ENCODE measurements at places on chromosomes 2 and 18.

DNA sequence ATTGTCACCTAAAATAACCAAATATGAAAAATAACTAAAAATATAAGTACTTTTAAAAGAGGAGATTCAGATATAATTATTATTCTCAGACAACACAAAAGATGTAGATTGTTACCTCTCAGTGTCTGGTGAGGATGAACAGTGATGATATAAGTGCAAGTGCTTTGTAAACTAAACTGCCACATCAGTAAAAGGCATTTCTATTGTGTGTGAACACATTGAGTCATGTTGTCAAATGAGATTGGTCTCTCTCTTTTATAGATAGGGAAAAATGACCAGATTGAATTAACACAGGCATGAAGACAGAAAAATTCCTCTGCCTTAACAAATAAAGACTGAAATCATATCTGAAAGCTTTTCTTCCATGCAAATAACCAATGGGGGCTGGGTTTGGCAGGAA is 182.4 kb upstream of the TMEFF2 start:
- no peak for DNase-seq

GRCh38 chr18:55983433-55983832 is 395.4 kb upstream of the TCF4 start:
- no peak for DNase-seq

- no peak for DNase-seq
Measured at GRCh38 chr2:236705295-236706105, 135.9 kb downstream of the ACKR3 start.

- no peak for DNase-seq
Measured at GRCh38 chr2:9263428-9263827, 56.8 kb downstream of the ASAP2 start.

DNA sequence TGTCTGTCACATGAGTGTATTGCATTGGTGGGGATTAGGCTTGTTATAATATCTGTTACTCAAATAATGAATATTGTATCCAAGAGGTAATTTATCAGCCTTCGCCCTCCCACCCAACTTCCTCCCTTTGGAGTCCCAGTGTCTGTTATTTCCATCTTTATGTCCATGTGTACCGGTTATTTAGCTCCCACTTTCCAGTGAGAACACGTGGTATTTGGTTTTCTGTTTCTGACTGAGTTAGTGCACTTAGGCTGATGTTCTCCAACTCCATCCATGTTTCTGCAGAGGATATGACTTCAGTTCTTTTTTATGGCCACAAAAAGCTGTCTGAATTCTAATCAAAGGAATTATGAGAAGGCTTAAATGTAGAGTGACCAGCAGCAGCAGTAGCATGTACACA is 104.0 kb upstream of the ARHGAP28 start:
- DNase-seq = no peak

DNA sequence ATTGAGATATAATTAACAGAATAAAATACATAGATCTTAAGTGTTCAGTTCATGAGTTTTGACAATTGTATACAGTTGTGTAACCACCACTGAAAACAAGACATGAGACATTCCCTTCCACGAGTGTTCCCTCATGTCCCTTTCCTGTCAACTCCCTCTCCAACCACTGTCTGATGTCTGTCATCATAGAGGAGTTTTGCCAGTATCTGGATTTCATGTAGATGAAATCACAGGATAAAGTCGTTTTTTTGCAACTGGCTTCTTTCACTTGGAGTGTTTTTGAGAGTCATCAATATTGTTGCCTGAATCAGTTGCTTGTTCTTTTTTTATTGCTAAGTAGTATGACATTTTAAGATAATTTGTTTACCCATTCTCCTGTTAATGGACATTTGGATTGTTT is 52.7 kb downstream of the RBMS1 start:
- DNase-seq = no peak

GRCh38 chr2:20222769-20223406 is 2.0 kb downstream of the SDC1 start:
- DNase-seq = no peak

DNA sequence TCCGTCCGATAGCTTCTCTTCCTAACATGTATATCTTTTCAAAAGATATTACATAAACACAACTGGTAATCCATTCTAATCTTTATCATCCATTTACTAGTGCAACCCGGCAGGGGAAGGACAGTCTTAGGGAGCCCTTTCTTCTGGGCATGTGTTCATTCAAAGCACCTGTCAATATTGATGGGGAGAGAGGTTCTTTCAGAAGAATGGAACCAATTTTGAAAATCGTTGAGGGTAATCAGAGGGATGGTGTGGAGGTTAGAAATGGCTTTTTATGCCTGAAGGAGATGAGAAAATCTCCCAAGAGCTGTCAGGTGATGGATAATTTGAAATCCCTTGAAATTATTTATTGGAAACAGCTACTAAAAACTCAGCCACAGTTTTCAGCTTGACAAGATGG is 561.9 kb upstream of the DCC start:
- no peak for DNase-seq

GRCh38 chr2:211396815-211397214 is 840.4 kb downstream of the CPS1 start:
- DNase-seq = no peak

GRCh38 chr2:69645031-69645431 is 1.5 kb upstream of the AAK1 start:
- DNase-seq = peak; percentile 12

DNA sequence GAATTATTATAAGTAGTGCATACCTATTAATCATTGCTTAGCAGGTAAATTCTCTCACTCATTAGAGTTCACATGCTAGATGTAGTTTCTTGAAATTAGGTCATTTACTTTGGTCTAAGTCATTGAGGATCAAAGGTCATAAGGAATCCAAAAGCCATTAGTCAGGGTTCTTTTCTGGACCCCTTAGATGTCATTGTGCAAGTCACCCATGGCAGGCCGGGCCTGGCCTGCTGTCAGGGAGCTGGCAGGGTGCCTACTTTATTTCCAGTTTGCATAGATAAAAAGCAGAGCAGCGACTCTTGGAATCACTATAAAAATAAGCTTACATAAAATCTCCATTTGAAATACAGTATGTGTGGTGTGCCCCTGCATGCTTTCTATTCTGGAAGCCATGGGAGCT is 91.3 kb downstream of the MEIS1 start:
- no peak for DNase-seq

GRCh38 chr18:34626404-34627136 is 83.5 kb upstream of the DTNA start:
- no peak for DNase-seq

GRCh38 chr2:187971893-187972292 is 319.8 kb upstream of the GULP1 start:
- DNase-seq = no peak

DNA sequence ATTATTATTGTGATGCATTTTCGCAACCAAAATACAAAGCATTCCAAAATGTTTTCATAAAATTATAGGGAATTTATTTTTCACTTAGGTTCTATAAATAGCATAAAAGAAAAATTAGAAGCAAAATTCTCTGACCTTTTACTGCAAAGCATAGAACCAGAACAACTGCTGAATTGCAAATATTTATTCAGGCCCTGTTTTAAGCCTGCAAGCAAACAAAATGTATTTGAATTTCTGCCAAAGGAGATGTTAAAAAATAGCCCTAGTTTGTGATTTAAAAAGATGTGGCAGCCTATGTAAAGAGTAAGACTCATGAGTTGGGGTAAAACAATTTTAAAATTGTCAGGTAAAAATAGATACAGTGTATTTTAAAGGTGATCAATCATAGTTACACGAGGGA is 138.1 kb downstream of the KCNJ3 start:
- no peak for DNase-seq

GRCh38 chr18:12001421-12001820 is 20.1 kb downstream of the IMPA2 start:
- no peak for DNase-seq

DNA sequence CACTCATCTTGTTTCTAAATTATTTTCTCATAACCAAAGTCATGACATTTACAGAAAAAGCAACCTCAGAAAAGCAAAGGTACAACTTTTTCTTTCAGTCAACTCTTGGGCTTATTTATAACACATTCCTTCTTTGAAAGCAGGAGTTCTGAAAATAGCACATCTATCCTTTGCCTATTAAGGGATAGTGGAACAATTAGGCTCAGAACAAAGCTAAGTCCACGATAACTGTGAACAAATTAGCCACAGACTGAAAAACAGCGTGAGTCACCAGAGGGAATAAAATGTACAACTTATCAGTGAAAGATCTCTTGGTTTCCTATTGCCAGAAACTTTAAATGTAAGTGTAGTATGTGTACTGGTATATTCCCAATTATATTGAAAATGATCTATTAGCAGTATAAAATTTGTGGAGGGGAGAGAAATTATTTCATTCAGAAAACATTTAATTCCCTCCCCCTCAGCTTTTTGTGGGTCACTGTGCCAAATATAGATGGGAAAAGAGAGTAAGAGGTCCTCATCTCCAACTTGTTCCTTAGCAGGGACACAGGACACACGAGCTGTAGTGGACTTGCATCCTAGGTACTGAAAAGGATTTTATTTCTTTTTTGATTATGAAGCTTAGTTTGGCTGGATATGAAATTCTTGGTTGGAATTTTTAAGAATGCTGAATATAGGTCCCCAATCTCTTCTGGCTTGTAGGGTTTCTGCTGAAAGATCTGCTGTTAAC is 15.4 kb upstream of the MATN3 start:
- no peak for DNase-seq

DNA sequence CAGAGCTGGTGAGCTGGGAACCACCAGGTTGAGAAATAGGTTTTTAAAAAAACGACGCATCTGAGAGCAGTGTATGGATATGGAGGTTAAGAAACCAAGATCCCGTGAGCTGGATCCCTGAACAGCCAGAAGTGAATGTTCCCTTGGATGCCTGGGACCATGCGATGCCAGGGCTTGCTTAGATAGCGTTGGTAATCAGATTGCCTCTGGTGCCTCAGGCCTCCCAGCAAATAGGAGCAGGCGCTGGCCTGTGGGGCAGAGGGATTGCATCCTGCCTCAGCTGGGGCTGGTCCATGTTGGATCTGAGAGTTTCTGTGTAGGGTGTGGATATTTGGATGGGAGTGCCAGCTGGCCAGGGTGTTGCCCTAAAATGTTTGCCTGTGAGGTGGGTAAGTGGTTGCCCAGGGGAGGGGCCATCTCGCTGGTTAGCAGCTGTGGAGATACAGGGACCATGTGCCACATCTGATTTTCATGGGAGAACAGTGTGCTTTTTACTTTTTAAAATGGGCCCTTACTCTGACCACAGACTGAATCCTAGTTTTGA is 80.8 kb upstream of the MCFD2 start:
- no peak for DNase-seq

DNA sequence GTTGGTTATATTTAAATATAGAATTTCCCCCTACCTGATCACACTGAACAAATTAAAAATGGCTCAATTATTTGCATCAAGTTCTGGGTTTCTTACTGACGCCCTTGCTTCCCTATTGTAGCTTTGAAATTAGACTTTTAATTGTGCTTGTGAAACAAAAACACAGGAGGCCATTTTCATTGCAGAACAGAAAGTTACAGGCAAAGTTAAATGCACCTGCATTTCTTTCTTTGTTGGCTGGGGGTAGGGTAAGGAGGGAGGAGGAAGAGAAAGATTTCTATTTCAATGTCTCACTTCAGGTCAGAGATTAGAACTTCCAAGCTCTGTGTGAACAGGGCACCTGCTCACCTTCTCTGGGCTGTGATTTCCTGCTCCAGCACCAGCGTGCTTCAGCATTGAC is 199.6 kb downstream of the BCL11A start:
- no peak for DNase-seq

GRCh38 chr2:205903549-205904129 is 182.3 kb downstream of the INO80D start:
- DNase-seq = no peak

DNA sequence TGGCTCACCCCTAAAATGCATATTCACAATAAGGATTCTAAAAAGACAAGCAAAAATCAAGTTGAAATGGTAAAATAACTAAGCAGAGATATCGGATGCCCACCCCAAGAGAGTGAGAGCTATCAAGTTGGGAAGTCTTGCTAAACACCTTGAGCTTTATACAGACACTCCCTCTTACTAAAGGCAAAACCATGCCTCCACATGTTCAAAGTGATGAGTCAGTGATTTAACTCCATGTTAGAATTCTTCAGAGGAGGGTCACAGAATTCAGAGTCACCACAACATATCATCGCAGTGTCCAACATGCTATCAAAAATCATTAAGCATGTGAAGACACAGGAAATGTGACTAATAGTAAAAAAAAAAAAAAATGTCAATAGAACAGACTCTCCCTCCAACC is 20.6 kb upstream of the ST8SIA3 start:
- DNase-seq = no peak

- no peak for DNase-seq
Measured at GRCh38 chr18:49650426-49650891, 88.6 kb downstream of the LIPG start.

- DNase-seq = no peak
Measured at GRCh38 chr2:187900021-187900420, 345.8 kb upstream of the TFPI start.

GRCh38 chr2:80591233-80591632 is 286.7 kb upstream of the LRRTM1 start:
- no peak for DNase-seq

- DNase-seq = no peak
Measured at GRCh38 chr2:68434981-68435380, 32.1 kb downstream of the FBXO48 start.

DNA sequence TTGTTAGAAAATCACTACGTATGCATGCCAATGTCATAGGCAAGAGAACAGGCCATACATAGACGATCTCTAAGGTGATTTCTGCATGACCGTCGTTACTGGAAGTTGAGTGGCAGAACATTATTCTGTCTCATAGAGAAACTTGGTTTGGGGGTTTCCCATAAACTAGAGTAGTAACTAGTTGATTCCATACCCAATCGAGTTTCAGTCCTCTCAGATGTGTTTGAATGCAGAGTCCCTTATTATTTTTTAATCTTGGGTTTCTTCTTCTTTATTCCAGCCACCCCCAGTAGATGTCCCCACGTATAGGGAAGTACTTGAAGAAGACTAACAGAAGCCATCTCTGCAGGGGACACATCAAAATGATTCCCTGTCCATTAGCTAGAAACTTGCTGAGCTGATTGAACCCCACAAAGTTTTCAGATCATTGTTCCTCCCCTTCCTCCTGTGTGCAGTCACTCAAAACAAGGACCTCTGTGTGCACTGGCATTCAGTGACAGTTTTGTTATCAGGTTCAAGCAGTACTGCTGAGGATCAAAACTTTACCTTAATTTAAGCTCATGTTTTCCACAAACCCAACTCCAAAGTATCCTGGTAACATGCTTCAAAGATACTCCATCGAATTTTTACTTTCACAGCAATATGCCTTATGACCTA is 68.4 kb upstream of the CDCA7 start:
- DNase-seq = no peak

- no peak for DNase-seq
Measured at GRCh38 chr2:1942146-1942545, 197.8 kb upstream of the PXDN start.

- DNase-seq = no peak
Measured at GRCh38 chr2:202758604-202759003, 113.0 kb downstream of the ICA1L start.

Data from stimulated activated naive CD4-positive, alpha-beta T cell treated with Interleukin-2 at 50 U/mL for 16 hours (primary cell).